Stimulated activated CD8-positive, alpha-beta memory T cell treated with anti-CD3 and anti-CD28 coated beads, Interleukin-7, amount 100 ng/mL, for 1 hour (primary cell): ENCODE measurements at places on chromosomes 12 and 14.

DNA sequence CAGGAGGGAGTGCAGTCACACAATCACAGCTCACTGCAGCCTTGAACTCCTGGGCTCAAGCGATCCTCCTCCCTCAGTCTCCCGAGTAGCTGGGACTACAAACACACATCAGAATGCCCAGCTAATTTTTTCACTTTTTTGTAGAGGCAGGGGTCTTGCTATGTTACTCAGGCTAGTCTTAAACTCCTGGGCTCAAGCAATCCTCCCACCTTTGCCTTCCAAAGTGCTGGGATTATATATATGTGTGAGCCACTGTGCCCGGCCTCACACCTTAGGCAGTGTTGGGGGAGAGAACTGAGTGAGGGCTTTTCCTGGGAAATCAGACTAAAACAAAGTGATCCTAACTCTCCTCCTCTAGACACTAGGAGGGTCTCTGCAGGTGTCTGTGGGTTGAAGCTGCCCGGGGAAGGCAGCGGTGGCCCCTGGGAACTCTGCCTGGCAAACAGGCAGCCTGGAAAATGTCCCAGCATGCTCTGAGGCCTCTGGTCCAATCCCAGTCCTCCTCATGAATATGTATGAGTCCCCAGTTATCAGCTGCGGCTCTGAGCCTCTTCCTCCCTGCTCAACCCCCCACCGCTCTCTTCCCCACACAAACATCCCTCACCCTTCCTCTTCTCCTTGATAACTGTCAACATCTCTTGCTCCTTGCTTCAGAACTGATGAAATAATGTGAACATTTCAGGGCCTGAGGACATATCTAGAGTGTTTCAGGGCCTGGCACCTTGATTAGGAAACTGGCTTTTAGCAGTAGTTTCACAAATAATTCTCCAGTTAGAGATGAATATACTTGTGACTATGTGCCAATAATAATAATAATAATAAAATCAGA, 7.9 kb upstream of the NAA25 start:
- no peak for DNase-seq

- no peak for DNase-seq
Measured at GRCh38 chr12:57872362-57872761, 25.8 kb upstream of the CTDSP2 start.

GRCh38 chr14:94494085-94494484, 15.2 kb downstream of the SERPINA12 start:
- no peak for DNase-seq

- DNase-seq = no peak
Measured at GRCh38 chr12:112828541-112828940, 37.0 kb downstream of the RPH3A start.

DNA sequence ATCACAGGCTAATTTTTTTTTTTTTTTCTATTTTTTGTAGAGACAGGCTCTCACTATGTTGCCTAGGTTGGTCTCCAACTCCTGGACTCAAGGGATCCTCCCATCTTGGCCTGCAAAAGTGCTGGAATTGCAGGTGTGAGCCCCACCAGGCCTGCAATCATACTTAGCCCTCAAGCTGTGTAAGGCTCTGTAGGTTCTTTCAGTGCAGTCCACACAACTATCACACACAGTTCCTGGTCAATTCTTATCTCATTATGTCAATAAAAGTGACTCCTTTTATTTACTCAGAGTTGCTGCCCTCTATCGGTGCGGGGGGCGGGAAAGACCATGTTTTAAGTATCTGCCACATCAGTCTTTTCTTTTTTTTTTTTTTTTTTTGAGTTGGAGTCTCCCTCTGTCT, 29.0 kb downstream of the SLC2A3 start:
- DNase-seq = no peak

GRCh38 chr14:91385224-91385623, 32.4 kb downstream of the CCDC88C start:
- no peak for DNase-seq

GRCh38 chr12:96073346-96074330, 38.3 kb upstream of the LTA4H start:
- DNase-seq = no peak

- DNase-seq = no peak
Measured at GRCh38 chr12:18967814-18968213, 161.7 kb upstream of the PLEKHA5 start.

DNA sequence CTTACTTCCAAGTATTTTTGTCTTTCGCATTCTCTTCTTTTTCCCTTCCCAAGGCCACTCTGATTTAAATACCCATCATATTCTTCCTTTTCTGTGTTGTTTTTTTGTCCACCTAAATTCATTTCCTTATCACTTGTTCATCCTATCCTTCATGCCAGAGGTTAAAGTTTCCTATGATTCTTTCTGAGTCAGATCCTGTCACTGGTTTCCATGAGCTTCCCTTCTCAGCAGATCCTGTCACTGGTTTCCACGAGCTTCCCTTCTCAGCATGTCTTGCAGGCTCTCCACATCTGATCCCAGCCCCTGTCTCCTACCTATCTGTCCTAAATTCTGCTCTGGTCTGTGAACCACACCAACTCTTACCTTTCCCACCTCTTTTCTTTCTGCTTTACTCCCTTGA, 311.8 kb upstream of the RGS6 start:
- DNase-seq = no peak

- DNase-seq = no peak
Measured at GRCh38 chr12:114272071-114272470, 133.9 kb downstream of the TBX5 start.

- DNase-seq = no peak
Measured at GRCh38 chr12:122992386-122992785, 11.9 kb downstream of the ARL6IP4 start.
